ENCODE measurements at places on chromosomes 1 and 21.

DNA sequence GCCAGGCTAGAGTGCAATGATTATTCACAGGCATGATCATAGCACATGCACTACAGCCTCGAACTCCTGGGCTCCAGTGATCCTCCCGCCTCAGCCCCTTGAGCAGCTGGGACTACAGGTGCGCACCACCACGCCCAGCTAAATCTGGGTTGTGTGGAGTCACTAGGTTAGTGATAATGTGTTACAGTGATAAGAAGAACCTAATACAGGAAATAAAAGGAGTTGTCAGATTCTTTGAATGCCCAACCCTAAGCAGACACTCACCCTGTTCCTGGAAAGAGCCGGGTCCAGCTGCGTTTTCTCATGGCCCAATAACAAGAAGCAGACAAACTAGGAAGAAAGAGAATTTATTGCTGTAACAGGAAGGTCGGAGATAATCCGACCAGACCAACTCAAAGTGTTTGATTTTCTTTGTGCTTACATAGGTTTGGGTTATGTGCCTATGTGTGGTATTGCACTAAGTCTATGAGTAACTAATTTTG lies 8.8 kb downstream of the IFNGR2 start:
- DNase-seq, result no peak

DNA sequence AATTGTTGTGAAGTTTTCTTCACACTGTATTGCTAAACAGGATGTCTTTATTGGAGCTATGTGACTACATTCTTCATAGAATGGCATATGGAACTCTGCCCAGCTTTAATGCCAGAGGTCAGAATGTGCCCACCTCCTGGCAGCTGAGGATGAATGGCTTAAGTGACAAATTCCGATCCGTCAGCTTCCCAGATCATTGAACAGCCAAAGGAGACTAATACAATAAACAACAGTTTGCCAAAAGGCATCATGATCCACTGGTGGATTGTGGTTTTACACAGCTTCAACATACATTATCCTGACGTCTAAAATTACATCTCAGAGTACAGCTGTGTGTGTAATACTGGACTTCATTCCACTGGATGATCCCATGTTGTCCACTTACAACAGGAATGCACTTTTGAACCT lies 68.7 kb upstream of the C1orf105 start:
- peak; percentile 32 for DNase-seq

GRCh38 chr1:179803104-179803503 lies 60.0 kb downstream of the FAM163A start:
- DNase-seq, result no peak

- no peak for DNase-seq
Observed at GRCh38 chr1:179036844-179037465, 11.3 kb downstream of the FAM20B start.

DNA sequence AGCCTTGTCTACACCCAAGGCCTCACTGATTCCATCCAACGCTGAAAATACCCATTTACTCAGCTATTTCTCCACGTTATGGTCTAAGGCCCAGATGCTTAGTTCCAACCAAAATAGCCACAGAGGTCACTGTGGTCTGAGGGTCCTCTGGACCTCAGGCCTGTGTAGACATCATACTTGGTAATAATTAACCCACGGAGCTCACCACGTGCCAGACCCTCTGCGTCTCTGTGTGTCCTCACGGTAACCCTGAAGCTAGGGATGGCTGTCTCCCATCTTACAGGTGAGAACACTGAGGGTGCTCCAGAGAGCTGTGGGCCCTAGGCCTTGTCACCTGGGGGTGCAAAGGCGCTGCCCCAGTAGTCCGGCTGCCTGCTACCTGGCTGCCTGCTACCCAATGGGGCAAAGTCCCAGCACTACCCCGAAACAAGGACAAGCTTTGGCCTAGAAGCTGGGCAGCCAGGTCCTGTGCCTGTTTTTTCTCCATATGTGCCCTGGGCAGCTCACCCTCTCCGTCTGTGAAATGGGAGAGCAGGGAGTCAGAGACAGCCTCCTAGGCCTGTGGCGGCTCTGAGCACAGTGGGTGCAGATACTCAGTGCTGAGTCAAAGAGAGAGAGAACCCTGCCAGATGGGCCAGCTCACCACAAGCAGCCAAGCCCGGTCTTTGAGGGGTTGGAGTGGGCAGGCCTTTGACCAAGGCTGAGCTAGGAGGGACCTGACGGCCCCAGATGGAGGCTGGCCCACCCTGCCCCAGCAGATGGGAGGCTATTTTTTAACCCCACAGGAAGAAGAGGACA lies 17.0 kb upstream of the RUNX3 start:
- no peak for DNase-seq

GRCh38 chr1:52153010-52153409 lies 11.1 kb downstream of the ZFYVE9 start:
- DNase-seq, result no peak

DNA sequence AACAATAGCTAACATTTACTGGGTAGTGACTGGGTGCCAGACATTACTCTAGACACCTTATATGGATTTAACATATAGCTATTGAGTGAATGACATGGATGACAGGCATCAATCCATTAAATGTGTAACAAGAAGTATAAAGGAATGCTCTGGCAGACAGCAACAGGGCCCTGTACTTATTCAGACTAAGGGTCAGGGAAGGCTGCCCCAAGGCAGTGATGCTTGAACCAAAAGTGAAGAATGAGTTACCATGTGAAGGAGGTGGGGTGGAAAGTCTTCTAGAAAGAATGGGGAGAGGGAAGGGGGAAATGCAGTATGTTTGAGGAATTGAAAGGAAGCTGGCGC lies 8.3 kb upstream of the PTPRF start:
- DNase-seq, result no peak

DNA sequence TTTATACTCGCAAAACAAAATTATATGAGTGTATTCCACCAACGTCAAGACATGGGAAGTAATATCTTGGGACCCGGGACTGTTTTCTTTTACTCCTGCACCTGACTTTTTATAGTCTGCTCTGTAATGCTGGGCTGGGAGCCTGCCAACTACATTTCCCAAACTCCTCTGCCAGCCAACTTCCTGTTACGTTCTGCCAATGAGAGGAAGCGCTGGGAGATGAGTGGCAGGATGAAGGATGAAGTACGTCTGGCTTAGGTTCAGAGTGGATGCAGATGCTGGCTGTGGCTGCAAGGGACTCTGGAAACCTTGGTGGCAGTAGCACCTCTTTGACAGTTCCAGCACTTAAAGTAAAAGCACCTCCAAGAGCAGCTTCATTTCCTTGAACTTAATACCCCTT lies 59.6 kb downstream of the USP24 start:
- no peak for DNase-seq

DNA sequence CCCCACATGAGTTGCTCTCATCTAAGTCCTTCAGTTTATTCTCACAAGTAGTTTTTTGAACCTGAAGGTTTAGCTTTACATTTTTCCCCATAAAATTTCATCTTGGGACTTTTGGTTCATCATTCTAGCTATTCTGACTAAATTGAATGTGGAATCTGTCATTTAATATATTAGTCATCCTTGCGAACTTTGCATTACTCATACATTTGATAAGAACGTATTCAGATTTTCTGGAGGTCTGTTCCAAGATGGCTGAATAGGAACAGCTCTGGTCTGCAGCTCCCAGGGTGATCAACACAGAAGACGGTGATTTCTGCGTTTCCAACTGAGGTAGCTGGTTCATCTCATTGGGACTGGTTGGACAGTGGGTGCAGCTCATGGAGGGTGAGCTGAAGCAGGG lies 59.8 kb upstream of the CSF1 start:
- no peak for DNase-seq

GRCh38 chr1:200558866-200559459 lies 61.6 kb downstream of the KIF14 start:
- peak; percentile 41 for DNase-seq

GRCh38 chr21:38849776-38850175 lies 44.0 kb downstream of the ETS2 start:
- DNase-seq, result no peak

DNA sequence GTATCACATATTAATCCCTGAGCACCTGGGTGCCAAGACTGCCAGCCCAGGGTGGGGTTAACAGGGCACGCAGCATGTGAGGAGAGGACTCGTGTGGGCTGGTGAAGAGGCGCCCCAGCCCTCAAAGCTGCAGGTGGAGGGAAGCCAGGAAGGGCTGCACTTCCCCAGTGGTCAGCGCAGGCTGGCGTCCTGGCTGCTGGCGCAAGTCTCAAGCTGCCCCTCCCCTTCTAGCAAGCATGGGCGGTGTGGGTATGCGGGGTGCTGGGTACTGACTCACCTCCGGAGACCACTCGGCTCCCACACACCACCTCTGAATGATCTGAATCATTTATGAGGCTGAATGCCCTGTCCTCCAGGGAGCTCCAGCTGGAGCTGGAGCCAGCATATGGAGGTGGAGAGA lies 44.0 kb downstream of the EIF2D start:
- no peak for DNase-seq

DNA sequence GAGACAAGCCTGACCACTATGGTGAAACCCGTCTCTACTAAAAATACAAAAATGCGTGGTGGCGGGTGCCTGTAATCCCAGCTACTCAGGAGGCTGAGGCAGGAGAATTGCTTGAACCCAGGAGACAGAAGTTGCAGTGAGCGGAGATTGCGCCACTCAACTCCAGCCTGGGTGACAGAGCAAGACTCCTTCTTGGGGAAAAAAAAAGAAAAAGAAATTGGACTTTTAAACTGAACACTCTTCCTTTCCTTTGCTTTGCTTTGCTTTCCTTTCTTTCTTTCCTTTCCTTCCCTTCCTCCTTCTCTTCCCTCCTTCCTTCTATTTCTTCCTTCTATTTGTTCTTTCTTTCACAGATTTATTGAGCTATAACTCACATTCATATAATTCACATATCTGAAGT lies 43.3 kb upstream of the PUM1 start:
- DNase-seq, result no peak

GRCh38 chr1:111139324-111139955 lies 453 bp downstream of the DRAM2 start:
- no peak for DNase-seq

DNA sequence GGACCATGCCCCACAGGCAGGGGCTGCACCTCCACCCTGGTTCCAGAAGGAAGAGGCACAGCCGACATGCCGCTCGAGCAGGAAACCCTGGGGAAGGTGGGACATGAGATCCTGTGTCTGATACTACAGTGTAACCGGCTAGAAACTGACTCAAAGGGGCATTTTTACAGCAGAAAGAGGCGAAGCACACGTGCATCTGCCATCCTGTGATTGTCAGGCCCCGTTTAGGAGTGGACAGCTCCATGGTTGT lies 62.7 kb downstream of the SIK1 start:
- DNase-seq, result no peak

DNA sequence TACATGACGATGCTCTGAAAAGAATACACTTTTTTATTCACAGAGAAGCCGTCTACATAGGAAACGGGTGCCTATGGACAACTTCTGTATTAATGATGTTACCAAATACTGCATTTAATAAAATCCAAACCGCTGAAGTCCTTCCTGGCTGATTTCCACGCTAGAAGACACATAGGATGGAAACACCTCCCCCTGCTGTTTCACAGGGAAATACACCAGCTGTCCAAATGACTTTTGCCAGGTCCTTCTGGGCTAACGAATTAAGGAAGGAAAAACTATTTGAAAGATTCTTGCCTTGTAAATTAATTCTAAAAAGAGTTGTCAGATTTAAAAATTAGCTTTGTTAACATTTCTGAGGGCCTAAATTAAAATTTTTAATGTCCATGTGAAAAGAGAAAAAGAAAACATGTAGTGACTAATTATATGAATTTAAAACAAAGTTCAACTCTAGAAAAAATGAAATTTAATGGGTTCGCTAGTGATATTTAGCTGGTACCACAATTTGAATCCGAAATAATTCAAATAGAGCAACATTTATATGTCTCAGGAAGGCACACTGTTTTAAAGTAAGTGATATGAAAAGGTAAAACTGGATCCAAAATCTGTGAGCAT lies 146.0 kb downstream of the RERE start:
- peak; percentile 56 for DNase-seq

DNA sequence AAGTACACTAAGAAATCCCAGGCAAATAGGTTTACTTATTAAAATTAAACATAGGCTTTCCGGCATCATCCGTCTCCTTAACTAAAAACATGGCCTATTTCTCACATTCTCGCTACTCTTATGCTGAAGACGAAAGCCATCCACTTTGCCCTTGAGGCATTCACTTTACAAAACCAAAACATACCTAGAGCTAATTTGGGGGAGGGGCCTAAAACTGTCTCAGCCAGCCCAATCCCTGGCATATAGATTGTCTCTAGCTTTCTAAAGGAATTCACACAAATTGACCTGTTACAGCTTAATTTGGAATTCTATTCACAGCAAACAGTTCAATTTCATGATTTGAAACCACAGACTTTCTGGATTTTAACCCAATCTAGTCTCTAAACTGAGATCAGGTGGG lies 34.8 kb downstream of the SLC35D1 start:
- DNase-seq, result no peak

- DNase-seq, result no peak
Observed at GRCh38 chr1:157992031-157992832, 1.2 kb upstream of the KIRREL1 start.

- no peak for DNase-seq
Observed at GRCh38 chr1:48771561-48771960, 5.1 kb downstream of the BEND5 start.

DNA sequence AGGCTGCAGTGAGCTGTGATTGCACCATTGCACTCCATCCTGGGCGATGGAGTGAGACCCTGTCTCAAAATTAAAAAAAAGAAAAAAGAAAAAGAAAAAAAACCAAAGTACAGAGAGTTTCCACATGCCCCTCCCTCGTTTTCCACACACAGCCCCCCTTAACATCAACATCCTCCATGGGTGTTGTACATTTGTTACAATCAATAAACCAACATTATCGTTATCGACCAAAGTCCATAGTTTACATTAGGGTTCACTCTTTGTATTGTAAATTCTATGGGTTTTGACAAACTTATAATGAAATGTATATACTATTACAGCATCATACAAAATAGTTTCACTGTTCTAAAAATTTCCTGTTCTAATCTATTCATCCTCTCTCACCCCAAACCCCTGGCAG lies 15.9 kb upstream of the TINAGL1 start:
- DNase-seq, result no peak

GRCh38 chr21:41361786-41362604 lies at the start of gene MX2:
TSS of gene MX2 (plus strand) at chr21:41362027. CDS start at chr21:41376907, 14,880 bp downstream.
- peak; percentile 37 for DNase-seq

DNA sequence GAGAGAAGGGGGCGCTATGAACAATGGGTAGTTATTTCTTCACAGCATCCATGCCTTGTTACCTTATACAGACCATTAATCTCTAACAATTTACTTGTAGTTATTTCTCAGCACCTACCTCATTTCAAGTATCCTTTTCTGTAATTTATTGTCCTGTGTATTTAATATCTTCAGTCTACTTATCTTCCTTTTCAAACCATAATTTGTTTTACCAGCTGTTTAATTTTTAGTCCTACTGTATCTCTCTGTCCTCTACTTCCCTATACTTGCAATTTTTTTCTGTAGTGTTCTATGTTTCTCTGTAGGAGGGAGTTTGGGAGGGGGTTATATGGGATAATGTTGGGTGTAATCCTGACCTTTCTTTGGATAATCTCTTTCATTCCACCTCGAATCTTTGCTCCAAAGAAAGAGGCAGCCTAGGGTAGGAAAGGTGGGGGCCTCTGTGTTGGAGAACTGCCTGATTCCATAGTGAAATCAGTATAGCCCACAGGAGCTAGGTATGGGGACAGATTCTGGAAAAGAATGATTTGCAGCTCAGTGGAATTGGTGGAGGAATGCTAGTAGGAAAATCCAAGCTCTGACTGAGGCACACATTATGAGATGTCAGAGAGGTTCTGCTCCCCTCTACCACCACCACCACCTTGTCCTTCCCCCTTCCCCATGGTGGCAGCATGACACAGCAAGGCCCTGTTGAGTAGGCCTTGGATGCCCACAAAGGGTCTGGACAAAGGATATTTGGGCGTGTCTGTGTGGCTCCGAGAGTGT lies 642 bp downstream of the MLLT11 start:
- no peak for DNase-seq

Data from AG04450 (cell line).